ENCODE measurements at places on chromosomes 2 and 18. TPM values are rescaled to one million over a fixed set of nuclear protein-coding genes. Genes with fewer than 3 reads are reported as not detected.
A peak's percentile ranks its signal among the peaks of the same experiment; 100 is the strongest.

The ADNP2 gene
- total RNA-seq = 26.7 TPM

The MAP3K20 gene
- total RNA-seq = 6.8 TPM

The STPG4 gene
- not detected for total RNA-seq

The SLC38A11 gene
- total RNA-seq = 7.0 TPM

The LOXHD1 gene
- total RNA-seq = 0.19 TPM

The REG1B gene
- 2,308 TPM for total RNA-seq

The B4GALT6 gene
- total RNA-seq = 5.2 TPM

The DSEL gene
- 2.7 TPM for total RNA-seq

DNA sequence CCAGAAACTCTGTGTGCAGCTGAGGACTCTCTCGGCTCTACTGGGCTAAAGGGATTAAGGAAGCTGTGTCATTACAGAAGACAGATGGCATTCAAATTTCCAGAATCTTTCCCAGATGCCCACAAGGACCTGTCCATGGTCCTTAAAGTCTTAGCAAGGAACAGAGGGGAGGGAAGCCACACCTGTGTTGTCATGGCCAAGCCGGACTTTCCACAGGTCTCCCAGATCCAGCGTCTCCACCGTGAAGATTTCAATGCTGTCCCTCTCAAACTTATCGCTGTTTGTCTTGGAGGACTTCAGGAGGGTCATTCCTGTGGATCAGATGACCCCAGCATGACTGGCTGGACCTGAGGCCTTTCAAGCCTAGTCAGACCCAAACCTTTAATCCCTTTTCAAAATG, 114.5 kb downstream of the LOXHD1 start:
- no peak for DNase-seq

GRCh38 chr2:18903750-18904149, 314.4 kb upstream of the NT5C1B start:
- no peak for DNase-seq

DNA sequence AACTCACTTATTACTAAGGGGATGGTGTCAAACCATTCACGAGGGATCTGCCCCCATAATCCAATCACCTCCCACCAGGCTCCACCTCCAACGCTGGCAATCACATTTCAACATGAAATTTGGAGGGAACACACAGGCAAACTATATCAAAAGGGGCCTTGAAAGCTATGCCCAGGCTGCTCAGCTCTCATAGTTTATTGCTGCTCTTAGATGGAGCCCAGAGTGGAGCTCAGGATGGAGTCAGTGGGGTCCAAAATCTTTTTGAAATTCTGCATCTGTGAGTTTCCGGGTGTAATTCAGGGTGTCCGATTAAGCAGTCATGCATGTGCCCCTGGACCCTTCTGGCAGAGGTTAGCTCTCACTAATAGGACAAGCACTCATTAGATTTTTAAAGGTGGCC, 24.3 kb downstream of the RHOB start:
- DNase-seq = peak; percentile 11

DNA sequence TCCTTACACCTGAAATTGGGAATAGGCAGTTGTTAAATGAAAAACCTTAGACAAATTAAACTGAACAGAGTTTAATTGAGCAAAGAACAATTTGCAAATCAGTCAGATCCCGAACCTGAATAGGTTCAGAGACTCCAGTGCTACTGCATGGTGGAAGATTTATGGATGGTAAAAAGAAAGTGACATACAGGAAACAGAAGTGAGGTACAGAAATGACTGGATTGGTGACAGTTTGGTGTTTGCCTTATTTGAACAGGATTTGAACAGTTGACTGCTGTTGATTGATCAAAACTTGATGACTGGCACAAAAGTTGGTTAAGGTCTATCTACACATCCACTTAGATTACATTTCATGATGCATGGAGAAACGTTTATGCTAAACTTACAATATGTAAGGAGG, 248.8 kb downstream of the HNMT start:
- DNase-seq = no peak

- no peak for DNase-seq
Observed at GRCh38 chr2:192126912-192127311, 67.8 kb downstream of the TMEFF2 start.

DNA sequence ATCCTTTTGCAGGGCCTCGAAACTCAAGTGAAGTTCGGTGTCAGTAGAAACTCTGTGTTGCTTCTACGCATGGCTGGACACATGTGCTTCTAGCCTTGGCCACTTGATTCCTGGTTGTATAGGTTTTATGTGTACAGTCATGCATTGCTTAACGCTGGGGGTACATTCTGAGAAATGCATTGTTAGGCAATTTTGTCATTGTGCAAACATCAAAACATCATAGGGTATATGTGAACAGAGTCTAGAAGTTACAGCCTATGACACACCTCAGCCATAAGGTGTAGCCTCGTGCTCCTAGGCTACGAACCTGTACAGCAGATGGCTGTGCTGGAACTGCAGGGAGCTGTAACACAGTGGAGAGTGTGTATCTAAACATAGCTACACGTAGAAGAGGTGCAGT, 39.4 kb downstream of the TMEM18 start:
- no peak for DNase-seq

DNA sequence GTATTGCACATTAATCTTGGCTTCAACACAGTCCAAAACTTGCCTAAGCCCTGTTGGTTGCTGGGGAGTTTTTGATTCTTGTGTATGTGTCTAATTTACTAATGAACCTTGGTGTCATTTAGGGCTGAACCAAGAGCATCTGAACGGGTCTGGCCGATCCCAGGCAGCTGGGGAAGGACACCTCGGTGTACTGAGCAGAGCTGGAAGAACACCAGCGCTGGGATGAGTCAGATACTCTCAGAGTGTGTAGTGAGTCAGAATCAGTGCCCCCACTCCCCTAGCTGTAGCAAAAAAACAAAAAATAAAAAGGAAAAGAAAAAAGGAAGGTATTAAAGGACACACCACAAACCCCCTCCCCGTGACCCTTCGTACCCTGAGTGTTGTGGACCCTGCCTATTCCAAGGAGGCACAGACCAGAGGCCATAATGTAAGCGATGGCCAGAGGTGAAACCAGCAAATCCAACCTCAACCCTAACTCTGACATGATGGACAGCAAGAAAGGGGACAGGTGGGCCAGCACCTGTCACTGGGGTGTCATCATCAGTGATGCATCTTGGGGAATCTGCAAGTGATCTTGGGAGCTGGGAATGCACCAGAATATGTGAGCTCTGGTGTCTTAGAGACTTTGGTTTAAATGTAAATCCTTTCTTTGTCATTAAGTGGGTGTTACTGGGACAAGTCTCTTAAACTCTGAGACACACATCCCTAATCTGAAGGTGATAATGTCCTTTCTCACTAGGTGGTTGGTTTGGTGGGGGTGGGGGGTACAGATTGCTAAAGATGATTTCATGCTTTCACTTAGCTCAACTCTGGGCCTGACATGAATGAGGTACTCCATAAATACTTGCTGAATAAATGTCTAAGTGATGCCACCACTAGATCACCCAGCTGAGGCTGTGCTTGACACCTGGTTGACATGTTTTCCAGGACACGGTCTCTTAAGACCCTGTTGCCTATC, 34.2 kb upstream of the NCOA1 start:
- peak; percentile 69 for DNase-seq

- DNase-seq = no peak
Observed at GRCh38 chr18:41024792-41025191, 930.2 kb upstream of the PIK3C3 start.

DNA sequence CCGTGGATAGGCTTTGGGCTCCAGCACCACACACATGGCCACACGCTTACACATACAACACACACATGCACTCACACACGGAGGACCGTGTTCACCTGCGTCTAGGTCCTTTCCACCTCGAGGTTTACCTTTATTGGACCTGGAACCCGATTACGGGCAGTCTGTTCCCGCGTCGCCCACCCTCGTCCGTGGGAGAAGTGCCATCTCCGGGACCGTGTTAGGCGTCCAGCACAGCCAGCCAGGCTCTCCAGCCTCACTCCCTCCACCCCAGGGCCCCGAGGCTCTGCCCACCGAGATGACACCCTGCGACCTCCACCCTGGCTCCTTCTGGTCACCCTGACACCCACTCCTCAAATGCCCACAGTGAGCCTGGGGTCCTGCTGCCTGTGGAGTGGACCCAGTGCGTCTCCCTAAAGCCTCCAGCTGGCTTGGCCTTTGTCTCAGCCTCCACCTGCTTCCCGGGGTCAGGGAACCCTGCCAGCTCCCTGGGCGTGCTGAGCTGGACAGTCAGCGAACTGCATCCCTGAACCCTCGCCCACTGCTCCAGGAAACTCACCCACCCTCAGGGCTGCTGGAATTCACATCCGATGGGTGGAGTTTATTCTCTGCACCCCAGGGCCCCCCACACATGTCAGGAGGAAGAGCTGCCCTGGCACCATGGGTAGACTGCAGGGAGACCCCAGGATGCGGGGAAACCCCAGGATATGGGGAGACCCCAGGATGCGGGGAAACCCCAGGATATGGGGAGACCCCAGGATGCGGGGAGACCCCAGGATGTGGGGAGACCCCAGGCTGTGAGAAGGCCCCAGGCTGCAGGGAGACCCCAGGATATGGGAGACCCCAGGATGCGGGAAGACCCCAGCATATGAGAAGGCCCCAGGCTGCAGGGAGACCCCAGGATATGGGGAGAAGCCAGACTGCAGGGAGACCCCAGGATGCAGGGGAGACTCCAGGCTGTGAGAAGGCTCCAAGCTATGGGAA, 33.0 kb downstream of the ADI1 start:
- DNase-seq = peak; percentile 29

DNA sequence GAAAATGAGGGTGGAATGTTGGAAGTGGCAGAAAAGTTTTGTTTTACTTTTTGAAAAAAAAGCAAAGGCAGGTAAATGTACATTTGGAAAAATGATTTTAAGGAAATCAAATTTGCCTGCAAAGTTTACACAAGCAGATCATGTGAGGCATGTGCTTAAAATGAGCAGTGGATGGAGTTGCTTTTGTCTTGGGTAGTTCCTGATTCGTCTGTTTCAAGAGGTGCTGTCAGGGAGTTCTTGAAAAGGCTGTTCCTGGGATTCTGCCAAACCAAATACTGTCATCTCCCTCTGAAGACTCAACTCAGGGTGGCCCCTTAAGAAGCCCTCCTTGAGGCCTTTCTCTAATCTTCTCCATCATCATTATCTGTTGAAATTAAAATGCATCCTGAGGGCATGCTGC, 59.0 kb downstream of the TACR1 start:
- no peak for DNase-seq

- no peak for DNase-seq
Observed at GRCh38 chr2:129936334-129936934, 43.0 kb upstream of the RAB6C start.

GRCh38 chr18:24734058-24734457, 273.6 kb downstream of the HRH4 start:
- DNase-seq = no peak

DNA sequence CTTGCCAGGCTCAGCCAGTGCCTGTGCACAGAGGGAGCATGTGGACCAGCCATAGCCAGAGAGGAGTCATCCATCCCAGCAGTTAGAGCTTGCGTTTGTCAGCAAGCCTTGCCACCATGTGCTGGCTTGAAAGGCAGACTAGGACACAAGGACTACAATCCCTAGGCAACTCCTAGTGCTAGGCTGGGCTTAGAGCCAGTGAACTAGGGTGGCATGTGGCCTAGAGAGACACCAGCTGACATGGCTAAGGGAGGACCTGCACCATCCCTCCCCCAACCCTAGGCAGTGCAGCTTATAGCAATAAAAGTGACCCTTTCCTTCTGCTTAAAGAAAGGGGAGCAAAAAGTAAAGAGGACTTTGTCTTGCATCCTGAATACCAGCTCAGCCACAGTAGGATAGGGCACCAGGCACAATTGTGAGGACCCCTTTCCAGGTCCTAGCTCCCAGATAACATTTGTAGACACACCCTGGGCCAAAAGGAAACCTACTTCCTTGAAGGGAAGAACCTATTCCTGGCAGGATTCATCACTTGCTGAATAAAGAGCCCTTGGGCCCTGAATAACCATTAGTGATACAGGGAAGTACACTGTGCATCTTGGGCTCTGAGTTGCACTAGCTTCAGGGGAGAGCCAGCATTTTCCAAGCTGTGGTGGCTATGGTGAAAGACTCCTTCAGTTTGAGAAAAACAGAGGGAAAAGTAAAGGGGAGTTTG, 38.7 kb upstream of the UXS1 start:
- DNase-seq = no peak

DNA sequence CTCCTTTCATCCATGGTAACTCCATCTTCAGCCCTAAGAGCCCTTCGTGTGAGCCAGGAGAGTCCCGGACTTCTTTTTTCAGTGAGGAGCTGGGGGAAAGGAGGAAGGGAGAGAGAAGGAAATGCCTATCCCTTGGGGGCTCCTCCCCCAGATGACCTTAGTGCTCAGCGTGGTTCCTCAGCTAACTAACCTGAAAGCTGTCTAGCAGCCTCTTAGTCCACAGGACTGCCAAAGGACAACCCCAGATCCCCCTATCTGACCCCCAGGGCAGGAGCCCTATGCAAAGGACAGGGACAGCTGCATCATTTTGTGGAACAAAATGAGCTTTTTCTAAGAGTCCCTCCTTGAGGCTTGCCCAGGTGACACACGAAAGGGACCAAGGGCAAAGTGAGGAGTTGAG, 7.9 kb downstream of the SPR start:
- DNase-seq = no peak

GRCh38 chr2:214839464-214839863, 30.0 kb upstream of the BARD1 start:
- DNase-seq = no peak

GRCh38 chr2:198448789-198449188, 644.4 kb downstream of the PLCL1 start:
- DNase-seq = no peak

GRCh38 chr2:69034122-69034521, 21.1 kb downstream of the ANTXR1 start:
- DNase-seq = no peak

GRCh38 chr2:170404846-170405245, 226.9 kb downstream of the MYO3B start:
- DNase-seq = no peak

- no peak for DNase-seq
Observed at GRCh38 chr2:11043245-11043644, 112.0 kb upstream of the SLC66A3 start.

DNA sequence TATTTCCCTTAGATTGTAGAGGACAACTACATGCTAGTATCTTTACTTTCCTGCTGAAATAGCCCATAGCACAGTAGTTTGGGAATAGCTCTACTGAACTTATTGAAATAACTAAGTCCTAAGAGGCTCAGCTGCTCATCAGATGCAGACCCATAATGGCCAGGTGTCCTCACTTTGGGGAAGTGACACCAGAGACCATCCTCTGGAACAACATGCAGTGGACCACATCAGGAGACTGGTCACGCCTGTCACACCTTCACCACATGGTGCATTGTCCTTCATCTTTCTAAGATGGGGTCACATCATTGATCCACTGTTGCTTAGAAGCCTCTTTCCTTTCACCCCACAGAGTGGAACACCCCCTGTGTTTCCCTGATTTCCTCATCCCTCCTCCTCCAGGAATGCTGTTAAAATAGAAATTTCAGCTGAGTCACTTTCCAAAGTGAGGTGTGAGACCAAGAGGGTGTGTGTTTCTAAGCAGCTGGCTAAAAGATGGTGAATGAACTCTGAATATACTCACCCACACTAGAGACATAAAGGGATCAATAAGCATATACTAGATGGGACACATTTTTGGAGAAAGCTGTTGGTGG, 215.2 kb upstream of the LRRTM1 start:
- DNase-seq = no peak

DNA sequence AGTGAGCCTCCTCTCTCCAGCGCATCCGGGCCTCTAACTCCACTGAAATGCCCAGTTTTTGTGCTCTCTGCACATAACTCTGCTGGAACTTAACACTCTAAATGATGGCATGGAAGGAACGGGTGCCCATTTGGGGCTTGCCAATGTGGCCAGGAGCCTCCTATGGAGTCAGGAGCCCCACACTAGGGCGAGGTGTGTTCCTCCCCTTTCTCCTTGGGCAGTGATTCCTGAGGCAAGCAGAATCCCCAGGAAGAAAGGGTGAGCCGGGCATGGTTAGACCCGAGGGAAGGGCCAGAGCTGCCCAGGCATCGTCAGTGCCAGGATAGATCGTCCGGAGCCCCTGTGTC, 63.0 kb downstream of the DDX1 start:
- DNase-seq = no peak

Measured in Peyer's patch (tissue), 4 donors.